MCF 10A (cell line): ENCODE measurements at places on chromosomes 16 and 17. TPM values are rescaled to one million over a fixed set of nuclear protein-coding genes. Genes with fewer than 3 reads are reported as not detected.

GRCh38 chr17:4944554-4945175 is 3.7 kb downstream of the PFN1 start:
- H3K36me3 ChIP-seq: peaks cover 68% of the 10 kb centered on the region
- H3K4me3 ChIP-seq: peak overlapping the region; percentile 74
- H3K27me3 ChIP-seq: no peaks in the 10 kb centered on the region

GRCh38 chr16:46748775-46749705 is 896 bp upstream of the MYLK3 start:
- H3K27me3 ChIP-seq: no peaks in the 10 kb centered on the region
- H3K4me3 ChIP-seq: no peak overlapping the region
- H3K4me1 ChIP-seq: no peaks in the 10 kb centered on the region
- no peaks in the 10 kb centered on the region for H3K36me3 ChIP-seq

DNA sequence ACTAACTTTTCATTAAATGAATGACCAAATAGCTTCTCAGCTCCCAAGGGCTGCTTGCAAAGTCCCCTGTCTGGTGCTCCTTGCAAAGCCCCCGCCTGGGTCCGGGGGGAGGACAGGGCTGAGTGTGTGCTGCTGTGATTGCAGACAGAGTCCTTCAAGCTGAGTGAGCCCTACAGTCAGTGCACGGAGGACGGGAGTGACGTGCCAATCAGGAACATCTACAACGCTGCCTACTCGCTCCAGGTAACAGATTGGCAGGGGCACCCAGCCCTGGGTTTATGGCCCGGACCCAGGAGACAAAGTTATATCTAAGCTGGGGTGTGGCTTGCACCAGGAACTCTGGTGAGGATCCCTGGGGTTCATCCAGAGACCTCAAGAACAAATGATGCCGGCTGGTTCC is 27.1 kb downstream of the SCNN1G start:
- DNase-seq: no peak
- no peaks in the 10 kb centered on the region for H3K27me3 ChIP-seq
- H3K4me3 ChIP-seq: no peak overlapping the region
- H3K27ac ChIP-seq: no peak overlapping the region
- H3K4me1 ChIP-seq: no peaks in the 10 kb centered on the region
- H3K36me3 ChIP-seq: peaks cover 100% of the 10 kb centered on the region

The ASB16 gene
- total RNA-seq: not detected in 2 replicates

DNA sequence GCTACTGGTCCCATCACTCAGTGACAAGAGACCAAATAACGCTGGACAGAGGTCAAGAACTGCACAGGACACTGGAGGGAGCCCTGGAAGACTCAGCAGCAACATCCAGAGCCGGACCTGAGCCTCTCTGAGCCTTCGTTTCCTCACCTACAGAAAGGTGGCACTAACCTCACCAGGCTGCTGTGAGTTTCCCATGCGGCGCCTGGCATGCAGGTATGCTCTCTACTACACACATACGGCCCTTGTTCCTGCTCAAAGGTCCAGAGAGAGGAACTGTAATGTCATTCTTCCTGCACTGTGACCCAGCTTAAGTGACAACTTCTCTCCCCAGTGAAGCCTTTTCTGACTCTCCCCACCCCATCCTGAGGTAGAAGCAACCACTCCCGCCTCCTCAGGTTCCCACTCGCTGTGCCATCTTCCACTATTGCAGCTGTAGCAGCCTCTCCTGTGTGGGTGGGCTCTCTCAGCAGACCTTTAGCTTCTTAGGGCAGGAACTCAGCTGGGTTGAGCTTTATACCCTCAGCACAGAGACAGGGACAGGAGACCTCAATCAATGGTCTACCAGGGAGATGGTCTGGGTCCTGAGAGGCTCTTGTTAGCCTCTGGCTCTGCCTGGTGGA is 43.9 kb upstream of the SREBF1 start:
- H3K27ac ChIP-seq: no peak overlapping the region
- H3K36me3 ChIP-seq: peaks cover 35% of the 10 kb centered on the region
- DNase-seq: no peak
- no peaks in the 10 kb centered on the region for H3K4me1 ChIP-seq
- no peak overlapping the region for H3K4me3 ChIP-seq

GRCh38 chr17:38872027-38872511 is 2.2 kb downstream of the LASP1 start:
- H3K4me3 ChIP-seq: peak overlapping the region; percentile 89
- peaks cover 28% of the 10 kb centered on the region for H3K36me3 ChIP-seq
- H3K27me3 ChIP-seq: no peaks in the 10 kb centered on the region
- peak overlapping the region; percentile 80 for H3K27ac ChIP-seq
- no peak for DNase-seq
- H3K4me1 ChIP-seq: peaks cover 47% of the 10 kb centered on the region

DNA sequence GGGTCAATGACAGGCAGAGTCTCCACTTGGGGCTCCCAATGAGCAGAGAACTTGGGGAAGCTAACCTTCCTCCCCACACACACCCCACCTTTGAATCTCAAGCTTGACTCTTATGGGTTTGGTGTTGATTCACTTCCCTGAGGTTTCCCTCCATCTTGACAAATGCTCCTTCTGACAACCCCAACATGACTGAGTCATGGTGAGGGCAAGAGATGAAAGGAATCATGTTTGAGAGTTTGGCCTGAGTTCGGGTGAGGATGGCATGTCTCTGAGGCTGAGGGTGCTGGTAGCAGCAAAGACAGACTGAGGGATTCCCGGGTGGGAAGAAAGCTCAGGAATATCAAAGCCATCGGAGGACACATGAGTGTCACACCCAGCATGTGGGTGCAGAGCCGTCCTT is 18.7 kb downstream of the KRT9 start:
- H3K27me3 ChIP-seq: no peaks in the 10 kb centered on the region

- H3K36me3 ChIP-seq: peaks cover 38% of the 10 kb centered on the region
- H3K27me3 ChIP-seq: no peaks in the 10 kb centered on the region
- no peak for DNase-seq
- H3K4me1 ChIP-seq: peaks cover 18% of the 10 kb centered on the region
- no peak overlapping the region for H3K4me3 ChIP-seq
These were observed 26.0 kb downstream of the TK2 start for GRCh38 chr16:66523861-66524354.

DNA sequence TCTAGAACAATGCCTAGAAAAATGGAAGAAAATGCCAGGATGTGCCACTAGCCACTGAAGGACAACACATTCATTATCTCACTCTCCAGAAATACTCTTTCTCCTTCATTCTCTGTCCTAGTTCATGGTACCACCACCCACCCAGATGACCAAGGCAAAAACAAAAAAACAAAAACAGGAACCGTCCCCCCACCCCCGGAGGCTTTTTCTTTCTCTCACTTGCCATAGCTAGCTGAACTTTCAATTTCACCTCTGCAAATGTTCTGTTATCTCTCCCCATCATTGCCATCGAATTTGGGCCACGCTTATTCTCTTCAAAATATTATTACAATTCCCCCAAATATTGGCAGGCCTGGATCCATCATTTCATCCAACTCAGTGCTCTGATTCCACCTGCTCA is 49.0 kb downstream of the SOX9 start:
- H3K27me3 ChIP-seq: peaks cover 12% of the 10 kb centered on the region
- DNase-seq: no peak
- H3K4me3 ChIP-seq: no peak overlapping the region
